Stimulated activated CD4-positive, alpha-beta T cell treated with anti-CD3 and anti-CD28 coated beads, TNF-alpha, amount 100 ng/mL, for 1 hour (primary cell): ENCODE measurements at places on chromosomes 5 and 9.
A peak's percentile ranks its signal among the peaks of the same experiment; 100 is the strongest.

GRCh38 chr9:79061752-79062616 lies 509.8 kb upstream of the TLE4 start:
- no peak for DNase-seq

DNA sequence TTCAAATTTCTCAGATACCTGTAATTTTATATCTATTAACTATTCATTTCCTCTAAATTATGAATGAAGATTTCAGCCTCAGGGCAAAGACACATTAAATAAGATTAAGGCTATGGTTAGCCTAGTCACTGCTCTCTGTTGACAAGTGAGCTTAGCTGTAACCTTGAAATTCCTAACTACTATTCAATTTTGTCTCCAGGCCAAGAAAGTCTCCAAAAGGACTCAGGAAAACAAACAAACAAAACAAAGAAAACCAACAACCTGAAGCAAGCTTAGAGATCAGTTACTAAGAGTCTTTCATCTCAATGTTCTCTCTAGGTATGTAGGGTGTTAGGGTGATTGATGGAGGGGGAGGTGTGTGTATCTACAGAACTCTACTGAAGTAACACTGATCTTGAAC lies 9.6 kb upstream of the CTNNAL1 start:
- no peak for DNase-seq

DNA sequence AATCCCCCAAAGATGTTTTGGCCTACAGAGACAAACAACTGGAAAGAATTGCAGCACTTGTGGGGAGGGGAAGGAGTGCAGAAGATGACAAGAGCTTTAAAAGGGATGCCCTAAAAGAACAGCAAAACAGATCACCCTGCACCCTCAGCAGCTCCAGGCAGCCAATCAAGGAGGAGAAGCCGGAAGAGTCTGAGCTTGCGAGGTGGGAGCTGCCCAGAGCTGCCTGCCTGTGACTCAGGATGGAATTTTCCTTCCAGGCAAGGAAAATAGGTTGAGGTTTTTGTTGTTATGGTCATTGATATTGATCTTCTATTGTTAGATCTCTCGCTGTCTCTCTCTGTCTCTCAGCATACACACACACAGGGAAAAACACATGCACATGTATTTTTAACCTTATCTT lies 70.3 kb upstream of the MAP1B start:
- no peak for DNase-seq

DNA sequence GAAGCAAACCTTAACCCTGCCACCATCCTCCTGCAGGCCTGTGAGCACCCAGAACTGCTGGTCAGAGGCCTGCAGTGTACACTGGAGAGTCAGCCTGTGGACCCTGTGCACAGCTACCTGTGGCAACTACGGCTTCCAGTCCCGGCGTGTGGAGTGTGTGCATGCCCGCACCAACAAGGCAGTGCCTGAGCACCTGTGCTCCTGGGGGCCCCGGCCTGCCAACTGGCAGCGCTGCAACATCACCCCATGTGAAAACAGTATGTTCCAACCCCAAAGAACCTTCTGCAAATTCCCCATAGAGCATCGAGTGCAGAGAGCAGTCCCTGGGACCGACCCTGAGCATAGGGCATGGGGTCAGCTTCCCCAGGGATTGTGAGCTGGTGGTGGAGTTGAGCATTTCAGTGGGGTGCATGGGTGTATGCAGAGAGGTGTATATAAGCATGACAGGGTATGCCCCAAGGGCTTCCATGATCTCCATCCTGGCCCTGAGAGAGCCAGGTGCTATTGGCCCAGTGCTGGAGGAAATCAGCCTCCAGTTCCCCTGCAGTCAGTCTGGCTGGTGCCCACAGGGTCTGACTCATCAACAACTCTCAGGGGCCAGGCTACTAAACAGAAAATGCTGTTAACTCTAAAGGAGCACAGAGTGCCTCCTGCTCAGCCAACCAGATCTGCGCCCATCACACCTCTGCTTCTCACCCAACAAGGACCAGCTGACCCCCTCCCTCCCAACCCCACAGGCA lies 126.2 kb downstream of the SAXO1 start:
- DNase-seq = no peak

DNA sequence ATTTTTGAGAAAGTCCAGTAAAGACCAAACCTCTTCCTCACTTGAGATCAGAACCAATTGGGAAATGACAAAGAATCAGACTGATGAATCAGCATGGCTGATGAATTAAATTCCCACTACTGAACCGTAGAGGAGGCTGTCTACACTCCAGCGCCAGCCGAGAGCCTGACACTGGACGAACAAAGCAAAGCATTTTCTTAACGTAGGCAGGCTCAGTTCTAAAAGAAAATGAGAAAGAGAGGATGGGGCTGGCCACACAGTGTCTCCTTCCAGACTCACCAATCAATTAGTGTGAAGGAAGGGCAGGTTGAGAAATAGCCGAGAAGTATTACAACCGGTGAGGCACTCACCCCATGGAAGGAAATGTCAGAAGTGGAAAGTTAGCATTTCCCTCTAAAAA lies 49.4 kb downstream of the ITGA1 start:
- no peak for DNase-seq

- DNase-seq = no peak
Measured at GRCh38 chr9:133957328-133957727, 34.8 kb downstream of the VAV2 start.

- no peak for DNase-seq
Measured at GRCh38 chr5:115414406-115415142, 118.1 kb upstream of the CCDC112 start.

- DNase-seq = no peak
Measured at GRCh38 chr9:109699019-109699418, 81.0 kb upstream of the PALM2AKAP2 start.

DNA sequence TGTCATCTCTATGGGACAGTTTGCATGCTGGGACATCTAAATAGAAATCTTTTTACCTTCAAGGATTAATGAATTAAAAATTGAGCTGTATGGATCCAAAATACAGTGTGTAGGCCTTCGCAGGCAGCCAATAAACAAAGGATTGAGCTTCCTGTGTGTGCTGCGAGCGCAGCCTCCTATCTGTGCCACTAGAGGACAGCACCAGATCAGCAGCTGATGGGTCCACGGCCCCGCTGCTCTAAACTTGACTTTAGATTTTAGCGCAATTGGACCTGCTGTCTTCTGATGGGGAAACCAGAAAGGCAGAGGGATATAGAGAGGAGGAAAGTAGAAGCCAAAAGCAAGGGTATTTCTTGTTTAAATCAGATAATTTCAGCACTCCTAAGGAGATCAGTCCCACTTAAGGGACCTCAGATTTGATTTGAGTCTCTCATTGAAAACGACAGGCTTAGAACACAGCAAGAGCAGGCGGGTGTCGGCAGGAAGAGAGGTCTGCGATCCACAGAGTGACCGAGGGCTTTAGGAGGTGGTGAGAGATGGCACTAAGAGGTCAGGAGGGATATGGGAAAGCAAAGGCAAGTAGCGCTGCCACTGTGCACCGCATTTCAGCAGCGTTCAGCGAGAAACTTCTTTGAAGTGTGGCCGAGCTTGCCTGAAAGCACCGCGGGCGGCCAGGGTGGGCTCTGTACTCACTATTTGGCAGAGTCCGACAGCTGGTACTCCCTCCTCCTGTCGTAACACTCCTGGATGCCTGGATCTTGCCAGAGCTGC lies 214.3 kb downstream of the GNA14 start:
- DNase-seq = peak; percentile 13

DNA sequence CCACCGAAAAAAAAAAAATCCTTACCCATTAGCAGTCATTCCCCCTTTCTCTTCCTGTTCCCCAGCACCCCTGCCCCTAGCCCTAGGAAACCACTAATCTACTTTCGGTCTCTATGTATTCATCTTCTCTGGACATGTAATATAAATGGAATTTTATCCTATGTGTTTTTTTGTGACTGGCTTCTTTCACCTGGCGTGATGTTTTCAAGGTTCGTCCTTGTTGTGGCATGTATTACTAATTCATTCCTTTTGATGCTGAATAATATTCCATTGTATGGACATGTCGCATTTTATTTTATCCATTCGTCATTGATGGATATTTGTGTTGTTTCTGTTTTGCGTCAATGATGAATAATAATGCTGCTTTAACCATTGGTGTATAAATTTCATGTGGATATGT lies 42.8 kb upstream of the SH3GL2 start:
- DNase-seq = no peak

DNA sequence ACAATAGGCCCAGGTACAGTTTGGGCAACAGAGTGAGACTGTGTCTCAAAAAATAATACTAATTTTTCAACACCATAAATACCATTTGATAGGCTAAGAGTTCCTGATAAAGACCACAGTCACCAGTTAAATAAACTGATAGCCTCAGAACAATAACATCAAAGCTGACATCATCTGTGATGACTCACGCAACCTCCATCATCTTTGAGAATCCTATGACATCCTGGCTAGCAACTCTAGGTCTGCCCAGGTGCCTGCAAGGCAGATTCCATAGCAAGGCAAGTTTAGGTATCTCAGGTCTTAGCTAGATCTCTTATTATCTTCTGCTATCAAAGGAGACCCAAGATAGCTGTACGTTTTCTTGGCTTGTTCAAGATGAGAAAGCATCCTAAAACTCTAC lies 30.5 kb upstream of the UBAP2 start:
- DNase-seq = no peak

DNA sequence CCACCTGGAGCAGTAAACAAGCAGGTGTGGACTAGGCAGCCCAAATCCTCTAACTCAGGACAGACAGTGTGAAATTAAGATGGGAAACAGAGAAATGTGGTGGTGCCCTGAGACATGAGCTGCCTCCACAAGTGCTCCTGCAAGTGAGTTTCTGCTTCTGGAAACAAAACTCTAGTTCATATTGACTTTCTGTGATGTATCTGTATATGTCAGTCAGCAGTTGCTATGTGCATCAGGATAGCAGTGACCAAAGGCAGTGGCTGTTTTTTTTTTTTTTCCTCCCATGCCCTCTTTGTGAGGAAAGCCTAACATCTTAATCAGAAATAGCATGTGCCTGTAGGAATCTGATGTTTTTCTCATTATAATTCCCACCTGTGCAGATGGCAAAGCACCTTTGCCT lies 318.4 kb upstream of the SEMA6A start:
- DNase-seq = no peak
